ENCODE measurements at places on chromosomes 1 and 21.

DNA sequence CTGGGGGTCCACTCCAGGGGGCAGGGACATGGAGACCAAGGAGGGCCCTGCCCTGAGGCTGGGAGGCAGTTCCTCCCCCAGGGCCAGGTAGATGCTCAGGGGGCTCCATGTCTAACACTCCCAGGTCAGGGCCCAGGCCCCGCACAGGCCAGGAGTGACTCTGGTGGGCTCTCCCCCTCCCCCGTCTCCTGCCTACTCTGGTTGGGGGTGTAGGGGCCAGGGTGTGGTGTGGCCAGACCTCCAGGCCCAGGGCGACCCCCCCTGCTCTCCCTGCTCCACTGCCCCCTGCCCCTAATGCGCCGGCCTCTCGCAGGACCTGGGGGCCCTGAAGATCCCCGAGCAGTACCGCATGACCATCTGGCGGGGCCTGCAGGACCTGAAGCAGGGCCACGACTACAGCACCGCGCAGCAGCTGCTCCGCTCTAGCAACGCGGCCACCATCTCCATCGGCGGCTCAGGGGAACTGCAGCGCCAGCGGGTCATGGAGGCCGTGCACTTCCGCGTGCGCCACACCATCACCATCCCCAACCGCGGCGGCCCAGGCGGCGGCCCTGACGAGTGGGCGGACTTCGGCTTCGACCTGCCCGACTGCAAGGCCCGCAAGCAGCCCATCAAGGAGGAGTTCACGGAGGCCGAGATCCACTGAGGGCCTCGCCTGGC lies 19.7 kb upstream of the CCDC27 start:
- no peak for DNase-seq

GRCh38 chr1:231625975-231626534 lies 535 bp upstream of the DISC1 start:
- DNase-seq, result no peak

DNA sequence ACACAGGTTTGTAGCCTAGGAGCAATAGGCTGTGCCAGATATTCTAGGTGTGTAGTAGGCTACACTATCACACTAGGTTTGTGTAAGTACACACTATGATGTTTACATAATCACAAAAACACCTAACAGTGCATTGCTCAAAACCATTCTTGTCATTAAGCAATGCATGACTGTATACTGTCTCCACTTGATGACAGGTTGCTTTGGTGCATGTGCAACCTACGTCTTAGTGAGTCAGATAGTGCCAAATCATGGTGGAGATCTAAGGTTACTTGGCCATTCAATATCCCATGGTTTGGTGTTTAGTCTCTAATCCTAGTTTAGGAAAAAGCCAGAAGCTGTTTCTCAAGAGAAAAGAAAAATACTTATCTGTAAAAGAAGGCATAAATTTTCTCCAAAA lies 181.1 kb downstream of the KCNK2 start:
- DNase-seq, result no peak

DNA sequence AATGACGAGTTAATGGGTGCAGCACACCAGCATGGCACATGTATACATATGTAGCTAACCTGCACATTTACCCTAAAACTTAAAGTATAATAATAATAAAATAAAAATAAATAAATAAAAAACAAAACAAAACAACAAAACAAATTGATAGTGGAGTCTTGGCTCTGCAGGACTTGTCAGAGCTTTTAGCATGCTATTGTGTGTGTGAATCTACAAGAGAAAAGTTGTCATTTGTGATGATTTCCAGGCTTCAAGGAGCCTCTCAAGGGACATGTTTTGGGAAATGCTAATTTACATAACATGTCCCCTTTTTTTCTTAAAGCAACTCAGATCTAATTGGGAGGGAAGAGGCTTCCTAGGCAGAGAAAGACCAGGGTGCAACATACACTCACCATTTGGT lies 9.1 kb downstream of the IL22RA1 start:
- no peak for DNase-seq

GRCh38 chr21:28393279-28393678 lies 599.4 kb downstream of the LTN1 start:
- DNase-seq, result no peak

GRCh38 chr1:110554871-110555801 lies 36.2 kb upstream of the KCNA10 start:
- peak; percentile 63 for DNase-seq

Data from activated T-cell treated with anti-CD3 and anti-CD28 coated beads, Interleukin-2, amount 50 U/mL, for 48 hours (primary cell).